ENCODE measurements at places on chromosomes 4 and X. TPM values are rescaled to one million over a fixed set of nuclear protein-coding genes. Genes with fewer than 3 reads are reported as not detected.

The RTL5 gene
- total RNA-seq: 2.1 TPM

- no peak overlapping the region for H3K27ac ChIP-seq
- no peaks in the 10 kb centered on the region for H3K36me3 ChIP-seq
- H3K27me3 ChIP-seq: no peaks in the 10 kb centered on the region
- DNase-seq: no peak
Observed at GRCh38 chr4:123659262-123659661, 262.7 kb downstream of the SPRY1 start.

GRCh38 chr4:106495476-106495875 lies 126.9 kb upstream of the GIMD1 start:
- no peaks in the 10 kb centered on the region for H3K36me3 ChIP-seq
- no peak overlapping the region for H3K27ac ChIP-seq
- DNase-seq: no peak
- no peaks in the 10 kb centered on the region for H3K4me1 ChIP-seq
- no peak overlapping the region for H3K4me3 ChIP-seq

DNA sequence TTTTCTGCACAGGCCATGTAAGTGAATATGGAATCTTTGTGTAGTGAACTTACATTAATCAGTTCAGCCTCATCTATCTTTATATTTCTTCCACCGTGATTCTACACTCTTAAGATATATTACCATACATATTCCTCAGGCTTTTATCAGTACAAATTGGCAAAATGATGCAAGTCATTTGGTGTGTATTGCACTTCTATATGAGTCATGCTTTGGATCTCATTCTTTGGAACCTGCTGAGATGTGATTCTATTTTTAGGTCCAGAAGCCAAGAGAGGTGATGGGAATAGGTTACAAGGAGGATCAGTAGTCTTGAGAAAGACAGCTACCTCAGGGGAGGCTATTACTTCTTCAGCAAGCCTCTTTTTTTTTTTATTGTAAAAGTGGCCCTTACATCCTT lies 204.4 kb downstream of the ZNF330 start:
- H3K4me3 ChIP-seq: no peak overlapping the region
- no peaks in the 10 kb centered on the region for H3K27me3 ChIP-seq
- no peak for DNase-seq
- H3K4me1 ChIP-seq: no peaks in the 10 kb centered on the region

The STBD1 gene
- total RNA-seq: 26.2 TPM

DNA sequence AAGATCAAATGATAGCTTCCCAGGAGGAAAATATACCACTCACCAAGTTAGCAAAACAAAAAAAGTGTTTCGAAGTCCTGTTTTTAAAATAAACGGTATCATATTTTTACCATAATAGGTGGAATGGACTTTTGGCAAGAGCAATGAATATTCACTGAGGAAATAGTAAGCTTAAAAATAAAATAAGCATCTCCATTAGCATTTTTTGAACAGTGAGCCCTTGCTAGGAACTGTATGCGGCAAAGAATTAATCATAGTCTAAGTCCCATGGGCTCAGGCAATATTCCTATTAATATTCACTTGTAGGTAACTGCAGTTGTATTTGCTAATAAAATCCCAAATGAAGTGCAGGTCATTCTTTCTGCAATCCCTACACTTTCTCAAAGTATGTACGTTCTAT lies 191.7 kb upstream of the GABRA2 start:
- H3K36me3 ChIP-seq: no peaks in the 10 kb centered on the region
- H3K27ac ChIP-seq: no peak overlapping the region
- no peaks in the 10 kb centered on the region for H3K27me3 ChIP-seq
- no peak for DNase-seq

The AFP gene
- not detected for total RNA-seq

- H3K27me3 ChIP-seq: no peaks in the 10 kb centered on the region
- H3K36me3 ChIP-seq: no peaks in the 10 kb centered on the region
- DNase-seq: no peak
- H3K27ac ChIP-seq: no peak overlapping the region
Observed at GRCh38 chr4:150436598-150437370, 145.2 kb upstream of the MAB21L2 start.

DNA sequence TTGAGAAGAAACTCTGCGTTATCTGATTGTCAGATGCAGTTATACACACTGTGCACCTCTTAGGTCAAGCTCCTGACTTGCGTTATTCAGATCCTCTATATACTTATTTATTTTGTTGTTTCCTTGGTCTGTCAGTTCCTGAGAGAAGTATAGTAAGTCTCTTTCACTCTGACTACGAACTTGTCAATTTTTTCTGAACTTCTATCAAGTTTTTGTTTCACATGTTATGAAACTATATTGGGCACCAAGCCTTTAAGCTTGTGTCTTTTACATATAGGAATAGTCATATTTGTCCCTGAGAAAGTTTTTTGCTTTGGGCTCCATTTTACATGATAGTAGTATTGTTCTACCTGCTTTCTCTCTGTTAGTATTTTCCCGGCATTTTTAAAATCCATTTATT lies 31.7 kb downstream of the ZNF275 start:
- no peaks in the 10 kb centered on the region for H3K36me3 ChIP-seq
- H3K4me1 ChIP-seq: no peaks in the 10 kb centered on the region
- no peak overlapping the region for H3K27ac ChIP-seq
- H3K4me3 ChIP-seq: no peak overlapping the region

GRCh38 chrX:16524316-16524715 lies 125.6 kb upstream of the S100G start:
- no peak overlapping the region for H3K27ac ChIP-seq
- no peaks in the 10 kb centered on the region for H3K27me3 ChIP-seq
- H3K4me3 ChIP-seq: no peak overlapping the region
- no peak for DNase-seq

DNA sequence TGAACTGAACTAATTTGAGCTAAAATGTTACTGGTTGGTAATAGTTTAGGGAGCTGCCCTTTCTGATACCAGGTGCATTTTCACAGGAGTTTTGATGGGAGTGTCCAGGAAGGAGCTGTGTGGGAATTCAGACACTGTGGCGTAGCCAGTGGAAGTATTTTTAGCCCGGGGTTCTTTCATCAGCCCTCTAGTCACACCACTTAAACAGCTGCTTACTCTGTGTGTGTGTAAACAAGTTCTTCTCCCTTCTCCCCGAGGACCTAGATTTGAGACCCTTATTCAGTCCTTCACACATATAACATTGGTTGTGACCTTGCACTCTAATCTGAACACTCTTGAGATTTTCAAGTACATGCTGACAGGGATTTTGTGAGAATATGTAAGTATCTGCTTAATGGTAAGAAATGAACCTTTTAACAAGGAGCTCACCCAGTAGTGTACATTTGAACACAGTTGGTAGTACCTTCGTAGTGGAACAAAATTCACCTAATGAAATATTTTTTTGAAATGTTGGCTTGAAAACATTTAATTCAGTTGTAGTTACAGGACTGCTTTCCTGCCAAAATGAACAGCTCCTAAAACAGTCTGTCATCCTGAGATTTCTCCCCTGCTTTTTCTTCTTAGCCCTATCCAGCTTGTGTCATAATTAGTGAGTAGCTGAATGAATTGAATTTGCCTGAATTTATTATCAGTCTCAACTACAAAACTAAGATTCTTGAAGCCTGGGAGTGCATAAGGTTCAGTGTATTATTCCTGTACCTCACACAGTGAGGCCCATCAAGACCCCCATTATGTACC lies 61.8 kb downstream of the BMPR1B start:
- H3K36me3 ChIP-seq: no peaks in the 10 kb centered on the region
- no peak overlapping the region for H3K4me3 ChIP-seq
- no peaks in the 10 kb centered on the region for H3K27me3 ChIP-seq
- no peaks in the 10 kb centered on the region for H3K4me1 ChIP-seq
- DNase-seq: no peak

GRCh38 chrX:87518504-87518903 lies 902 bp downstream of the KLHL4 start:
- H3K4me3 ChIP-seq: no peak overlapping the region
- DNase-seq: no peak
- no peaks in the 10 kb centered on the region for H3K4me1 ChIP-seq
- peaks cover 8% of the 10 kb centered on the region for H3K27me3 ChIP-seq
- H3K27ac ChIP-seq: no peak overlapping the region
- H3K36me3 ChIP-seq: no peaks in the 10 kb centered on the region

DNA sequence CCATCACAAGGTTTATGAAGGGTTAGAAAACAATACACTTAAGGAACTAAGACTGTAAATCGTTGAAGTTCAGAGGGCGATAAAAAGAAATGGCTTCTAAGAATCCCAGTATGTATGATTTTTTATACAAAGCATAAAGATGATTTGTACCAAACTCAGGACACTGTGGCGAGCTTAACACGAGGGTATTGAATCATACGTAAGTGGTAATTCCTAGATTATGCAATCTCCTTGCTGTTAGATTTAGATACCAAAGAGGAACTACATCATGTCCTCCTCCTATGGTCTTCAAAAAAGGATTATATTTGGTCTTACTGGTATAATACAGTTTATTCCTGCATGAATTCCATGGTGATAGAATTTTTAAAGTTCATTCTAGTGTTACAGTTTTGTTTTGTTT lies 23.9 kb downstream of the NFKB1 start:
- no peaks in the 10 kb centered on the region for H3K27me3 ChIP-seq
- H3K36me3 ChIP-seq: no peaks in the 10 kb centered on the region
- peaks cover 21% of the 10 kb centered on the region for H3K4me1 ChIP-seq

The ZNF141 gene
- 7.3 TPM for total RNA-seq

DNA sequence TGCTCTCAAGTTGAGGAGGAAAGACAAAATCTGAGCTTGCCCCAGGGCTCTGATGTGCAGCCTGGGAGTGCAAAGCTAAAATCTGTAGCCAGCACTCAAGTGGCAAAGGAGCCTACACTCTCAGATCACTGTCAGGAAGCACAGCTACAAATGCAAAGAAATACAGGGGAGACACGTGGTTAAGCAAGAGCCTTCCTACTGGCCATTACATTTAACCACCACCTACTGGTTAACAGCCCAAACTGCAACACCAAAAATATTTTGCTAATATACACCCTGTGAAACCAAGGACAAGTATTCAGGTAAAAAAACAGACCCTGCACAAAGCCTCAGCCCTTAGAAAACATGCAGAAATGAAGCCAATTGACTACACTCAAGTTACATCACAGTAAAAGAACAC lies 170.4 kb upstream of the FGF16 start:
- H3K4me3 ChIP-seq: no peak overlapping the region
- DNase-seq: no peak
- H3K27me3 ChIP-seq: no peaks in the 10 kb centered on the region

DNA sequence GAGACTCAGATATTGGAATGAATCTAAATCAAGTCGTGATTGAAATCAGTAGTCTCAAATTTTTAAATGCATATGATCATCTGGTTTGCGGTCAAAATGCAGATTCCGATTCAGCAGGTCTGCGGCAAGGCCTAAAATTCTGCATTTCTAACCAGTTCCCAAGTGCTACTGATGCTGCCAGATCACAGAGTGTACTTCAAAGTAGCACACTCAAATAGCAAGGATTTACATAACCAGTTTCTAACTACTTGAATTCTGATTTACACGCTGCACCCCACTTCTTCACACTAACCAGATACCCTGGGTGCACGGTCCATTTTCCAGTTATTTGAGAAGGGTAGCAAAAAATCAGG lies 752 bp downstream of the MBTPS2 start:
- DNase-seq: no peak
- no peaks in the 10 kb centered on the region for H3K4me1 ChIP-seq
- H3K4me3 ChIP-seq: peak overlapping the region; percentile 67
- H3K36me3 ChIP-seq: no peaks in the 10 kb centered on the region
- H3K27me3 ChIP-seq: no peaks in the 10 kb centered on the region

- no peaks in the 10 kb centered on the region for H3K36me3 ChIP-seq
- peaks cover 6% of the 10 kb centered on the region for H3K27me3 ChIP-seq
- DNase-seq: peak; percentile 24
Observed at GRCh38 chrX:132615391-132616131, 126.7 kb upstream of the MBNL3 start.

DNA sequence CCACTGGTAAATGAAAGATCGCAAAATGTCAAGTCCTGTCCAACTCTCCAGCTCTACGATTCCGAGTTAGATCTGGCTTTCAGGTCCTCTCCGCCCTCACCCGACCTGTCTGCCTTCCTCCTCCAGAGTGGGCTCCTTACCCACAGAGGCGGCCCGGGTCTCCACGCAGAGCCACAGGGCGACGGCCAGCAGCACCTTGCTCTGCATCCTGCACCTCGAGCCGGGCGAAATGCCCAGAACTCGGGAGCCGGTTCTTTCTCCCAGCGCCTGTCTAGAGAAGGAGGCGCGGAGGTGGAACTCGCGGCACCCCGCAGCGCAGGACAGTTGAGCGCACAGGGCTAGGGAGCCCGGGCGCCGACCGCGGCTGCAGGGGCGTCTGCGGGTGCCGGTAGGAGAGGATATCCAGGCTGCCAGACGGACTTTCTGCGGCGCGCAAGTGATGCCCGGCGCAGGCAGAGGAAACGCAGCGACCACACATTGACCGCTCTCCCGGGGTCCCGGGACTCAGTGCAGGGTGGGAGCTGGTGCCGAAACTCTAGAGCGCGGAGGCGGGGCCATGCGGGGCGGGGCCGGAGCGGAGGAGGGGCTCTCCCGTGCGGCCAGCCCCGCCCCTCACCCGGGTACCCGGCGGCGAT lies at the start of gene KDR:
TSS of gene KDR (minus strand) at position 509 of the 635 bp plus-strand sequence. CDS start at position 207, 302 bp downstream.
- peak within 1 kb of the TSS; percentile 40 for H3K27ac ChIP-seq
- H3K27me3 ChIP-seq: no peaks in the 10 kb centered on the region
- peak; percentile 65 for DNase-seq
- no peaks in the 10 kb centered on the region for H3K4me1 ChIP-seq

DNA sequence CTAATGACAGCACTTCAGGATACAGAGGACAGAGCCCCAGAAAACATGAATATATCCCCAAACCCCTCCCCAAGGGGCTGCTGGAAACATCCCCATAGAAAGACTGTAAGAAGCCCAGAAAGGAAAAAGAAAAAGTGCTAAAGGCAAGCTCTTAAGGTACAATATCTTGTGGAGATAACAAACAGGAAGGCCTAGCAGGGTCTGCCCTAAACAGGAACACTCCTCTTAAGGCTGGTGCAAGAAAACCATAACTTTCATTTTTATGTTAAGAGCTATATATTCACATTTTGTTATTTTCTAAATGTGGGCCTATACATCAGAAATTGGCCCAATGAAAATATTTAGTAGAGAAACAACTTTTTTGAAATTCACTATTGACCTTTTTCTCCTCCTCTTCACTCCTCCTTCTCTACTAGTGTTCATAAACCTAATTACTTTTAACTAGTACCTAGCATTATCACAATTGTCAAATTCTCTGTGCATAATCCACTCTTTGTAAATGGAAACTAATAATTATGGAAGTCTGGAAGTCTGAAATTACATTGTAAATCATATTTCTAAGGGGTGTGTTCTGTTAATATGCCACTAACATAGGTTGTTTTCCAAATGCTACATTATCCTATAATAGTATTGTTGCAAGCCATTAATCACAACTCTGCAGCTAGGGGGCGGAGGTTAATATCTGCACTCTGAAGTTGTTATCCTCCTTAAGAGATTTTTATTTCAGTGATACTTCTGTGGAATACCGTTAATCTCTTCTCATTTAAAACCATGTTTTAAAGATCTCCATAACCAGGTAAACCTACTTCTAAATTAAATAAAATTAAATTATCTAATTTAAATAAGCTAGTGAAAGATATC lies 59.8 kb downstream of the CASK start:
- no peaks in the 10 kb centered on the region for H3K4me1 ChIP-seq
- no peaks in the 10 kb centered on the region for H3K27me3 ChIP-seq
- DNase-seq: no peak
- H3K4me3 ChIP-seq: no peak overlapping the region
- H3K36me3 ChIP-seq: no peaks in the 10 kb centered on the region
